ENCODE measurements at places on chromosomes 2 and 18.
A peak's percentile ranks its signal among the peaks of the same experiment; 100 is the strongest.

DNA sequence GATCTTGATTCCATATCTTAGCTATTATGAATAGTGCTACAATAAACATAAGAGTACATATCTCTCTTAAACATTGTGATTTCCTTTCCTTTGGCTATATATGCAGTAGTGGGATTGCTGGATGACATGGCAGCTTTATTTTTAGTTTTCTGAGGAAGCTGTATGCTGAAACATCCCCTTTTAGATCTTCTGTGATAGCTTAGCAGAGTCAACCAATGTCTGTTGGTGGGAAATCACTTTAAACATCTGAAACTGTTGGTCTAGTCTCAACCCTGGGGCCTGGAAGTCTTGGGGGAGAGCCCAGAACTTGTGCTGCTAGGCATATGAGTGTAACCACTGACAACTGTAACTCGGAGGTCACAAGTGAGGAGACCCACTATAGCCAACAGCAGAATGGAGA, 378.6 kb upstream of the SLC14A2 start:
- no peak for DNase-seq

DNA sequence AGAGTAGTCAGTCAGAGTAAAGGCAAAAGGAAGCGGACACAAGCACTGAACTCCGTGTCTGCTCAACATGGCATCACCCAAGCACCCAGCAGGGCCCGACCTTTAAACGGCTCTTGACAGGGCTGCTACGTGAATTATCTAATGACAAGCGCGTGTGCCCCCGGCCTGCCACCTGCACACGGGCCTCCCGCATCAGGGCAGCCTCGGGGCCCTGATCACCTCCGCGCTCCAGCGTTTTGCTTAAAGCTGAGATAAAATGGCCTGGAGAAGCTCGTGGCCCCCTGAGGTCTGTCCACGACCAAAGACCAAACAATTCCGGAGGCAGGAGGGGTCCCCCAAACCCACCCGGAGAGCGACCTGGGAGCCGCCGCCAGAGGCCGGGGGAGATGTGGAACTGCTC, 376 bp downstream of the NDUFA10 start:
- DNase-seq: no peak

DNA sequence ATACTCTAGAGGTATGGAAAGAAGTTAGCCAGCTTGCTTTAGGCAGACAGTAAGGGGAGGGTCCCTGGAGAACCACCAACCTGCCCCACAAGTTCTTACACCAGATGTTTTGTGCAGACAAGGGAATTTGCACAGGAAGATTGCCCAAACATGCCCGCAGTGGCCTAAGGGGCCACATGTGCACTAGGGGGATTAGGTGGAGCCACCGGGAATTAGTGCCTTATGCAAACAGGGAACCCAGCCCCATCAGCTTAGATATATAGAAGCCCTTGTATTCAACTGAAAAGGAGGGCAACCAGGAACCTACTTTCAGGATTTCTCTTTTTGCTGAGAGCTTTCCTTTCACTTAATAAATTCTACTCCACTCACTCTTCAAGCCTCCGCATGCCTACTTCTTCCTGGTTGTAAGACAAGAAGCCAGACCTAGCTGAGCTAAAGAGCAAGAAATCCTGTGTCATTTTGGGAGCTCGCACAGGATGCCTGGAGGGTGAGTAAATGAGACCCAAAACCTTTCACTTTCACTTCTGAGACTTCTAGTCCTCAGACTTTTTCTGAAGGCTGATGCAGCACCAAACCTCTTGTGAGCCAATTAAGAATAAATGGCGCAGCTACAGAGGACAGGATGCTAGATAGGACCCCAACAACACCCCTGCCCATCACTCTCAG, 146.3 kb downstream of the GCA start:
- peak; percentile 3 for DNase-seq

GRCh38 chr18:56423626-56424025, 214.8 kb downstream of the TXNL1 start:
- no peak for DNase-seq

- no peak for DNase-seq
These were observed 494 bp downstream of the HNRNPLL start for GRCh38 chr2:38602136-38602731.

DNA sequence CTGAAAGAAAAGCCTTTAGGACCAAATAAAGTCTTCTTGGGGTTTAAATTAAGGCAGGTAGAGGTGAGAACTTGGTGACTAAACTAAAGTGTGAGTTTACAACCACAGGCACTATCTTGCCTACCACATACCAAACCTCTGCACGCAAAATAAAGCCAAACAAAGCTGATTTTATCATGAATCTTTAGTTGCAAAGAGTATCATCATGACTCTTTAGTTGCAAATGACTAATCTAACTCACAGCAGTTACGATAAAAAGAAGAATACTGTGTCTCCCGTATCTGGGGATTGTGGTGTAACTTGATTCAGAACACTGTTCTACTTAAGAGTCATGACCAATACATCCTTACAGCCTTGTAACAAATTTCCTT, 11.2 kb downstream of the CFAP210 start:
- DNase-seq: no peak

DNA sequence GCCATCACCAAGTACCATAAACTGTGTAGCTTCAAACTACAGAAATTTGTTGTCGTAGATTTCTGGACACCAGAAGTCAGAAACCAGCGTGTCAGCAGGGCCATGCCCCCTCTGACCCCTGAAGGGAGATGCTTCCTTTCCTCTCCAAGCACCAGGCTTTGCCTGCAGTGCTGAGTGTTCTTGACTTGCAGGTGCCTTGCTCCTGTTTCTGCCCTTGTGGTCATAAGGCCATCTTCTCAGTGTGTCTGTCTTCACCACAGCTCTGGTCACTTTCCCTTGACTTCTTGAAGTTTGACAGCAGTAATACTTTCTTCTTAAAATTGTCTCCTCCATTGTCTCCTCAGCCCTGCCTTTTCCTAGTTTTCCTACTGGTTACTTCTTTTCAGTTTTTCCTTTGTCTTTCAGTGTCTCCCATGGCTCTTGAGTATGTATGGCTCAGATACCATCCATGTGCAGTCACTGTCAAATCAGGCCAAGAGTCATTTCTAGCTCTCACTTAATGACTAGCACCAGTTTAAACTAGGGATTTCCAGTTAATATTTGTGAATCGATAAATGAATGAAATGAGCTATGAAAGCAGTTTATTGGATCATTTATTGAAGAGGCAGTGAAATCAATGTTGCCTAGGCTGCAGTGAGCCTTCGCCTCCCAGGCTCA, 91.2 kb upstream of the RANBP2 start:
- DNase-seq: no peak

DNA sequence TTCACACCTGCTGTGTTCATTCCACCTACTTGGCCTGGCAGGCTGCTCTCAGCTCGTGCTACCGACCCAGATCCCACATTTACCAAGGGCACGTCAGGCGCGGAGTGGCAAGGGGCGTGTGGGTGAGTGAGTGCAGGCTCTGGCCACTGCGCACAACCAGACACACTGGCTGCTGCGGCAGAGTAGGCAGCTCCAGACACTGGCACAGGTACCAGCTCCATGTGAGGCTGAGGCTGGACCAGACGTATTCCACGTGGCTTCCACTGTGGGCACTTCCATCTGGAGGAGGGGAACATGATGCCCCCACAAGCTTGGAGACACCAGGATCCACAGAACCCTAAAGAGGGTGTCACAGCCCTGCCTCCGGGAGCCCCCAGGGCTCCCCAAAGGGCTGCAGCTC, 74.6 kb upstream of the ZNF804A start:
- no peak for DNase-seq

DNA sequence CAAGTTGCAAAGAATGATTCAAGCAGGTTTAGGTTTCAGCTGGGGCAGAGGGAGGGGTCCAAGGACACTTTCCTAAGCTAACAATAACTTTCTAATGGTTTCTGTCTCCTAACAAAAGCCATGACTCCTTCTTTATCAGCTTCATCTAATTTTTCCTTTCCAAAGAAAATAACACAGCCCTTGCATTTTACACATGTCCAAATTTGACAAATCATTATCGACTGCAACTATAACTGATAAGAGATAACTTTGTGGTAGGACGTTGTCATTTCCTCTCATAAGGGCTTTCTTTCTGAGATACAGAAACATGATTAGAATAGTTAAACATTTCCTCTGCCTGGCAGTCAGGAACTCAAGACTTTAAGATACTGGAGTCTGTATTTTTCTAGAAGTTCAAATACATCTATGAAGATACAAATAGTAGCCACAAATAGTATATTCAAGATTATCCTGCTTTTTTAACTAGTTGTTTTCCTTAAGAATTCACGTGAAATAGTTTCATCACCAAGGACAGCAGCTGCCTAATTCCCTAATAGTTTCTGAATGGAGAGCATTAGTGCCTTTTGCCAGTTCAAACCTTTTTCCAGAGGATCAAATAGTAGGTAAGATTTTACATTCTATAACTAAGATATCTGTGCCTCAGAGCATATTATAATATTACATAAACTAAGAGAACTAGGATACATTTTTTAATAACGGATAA, 263.2 kb downstream of the EXOC6B start:
- peak; percentile 66 for DNase-seq

DNA sequence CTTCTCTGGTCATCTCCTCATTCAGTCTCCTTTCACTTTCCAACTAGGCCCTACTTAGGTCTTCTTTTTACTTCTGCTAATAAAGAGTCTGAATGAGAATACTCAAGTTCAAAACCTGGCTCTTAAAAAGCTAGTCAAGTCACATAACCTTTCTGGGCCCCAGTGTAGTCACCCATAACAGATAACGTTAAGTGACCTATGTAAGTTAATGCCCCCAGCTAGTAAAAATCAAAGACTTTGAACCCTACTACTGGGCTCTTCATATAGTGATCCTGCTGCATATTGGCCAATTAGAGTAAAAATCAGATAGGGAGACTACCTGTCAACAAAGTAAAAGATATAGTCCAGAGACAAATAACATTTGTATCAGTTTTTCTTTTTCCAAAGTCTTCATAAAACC, 17.7 kb downstream of the ARL5A start:
- DNase-seq: no peak

DNA sequence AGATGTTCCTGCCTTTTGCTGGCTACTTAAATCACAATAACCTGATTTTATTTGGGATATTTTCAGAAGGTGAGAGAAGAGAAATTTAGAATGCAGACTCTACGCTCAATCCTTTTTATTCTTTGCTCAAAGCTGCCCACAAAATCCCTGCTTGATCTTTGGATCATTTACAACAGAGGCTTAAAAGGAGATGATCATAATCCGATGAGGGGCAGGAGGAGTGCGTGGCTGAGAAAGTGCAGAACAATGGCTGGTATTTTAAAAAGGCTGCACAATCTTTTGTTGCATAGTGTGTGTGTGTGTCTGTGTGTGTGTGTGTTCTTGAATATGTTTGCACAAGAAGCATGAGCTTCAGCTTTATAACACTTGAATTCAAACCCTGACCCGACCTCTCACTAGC, 256.3 kb upstream of the MYT1L start:
- no peak for DNase-seq

DNA sequence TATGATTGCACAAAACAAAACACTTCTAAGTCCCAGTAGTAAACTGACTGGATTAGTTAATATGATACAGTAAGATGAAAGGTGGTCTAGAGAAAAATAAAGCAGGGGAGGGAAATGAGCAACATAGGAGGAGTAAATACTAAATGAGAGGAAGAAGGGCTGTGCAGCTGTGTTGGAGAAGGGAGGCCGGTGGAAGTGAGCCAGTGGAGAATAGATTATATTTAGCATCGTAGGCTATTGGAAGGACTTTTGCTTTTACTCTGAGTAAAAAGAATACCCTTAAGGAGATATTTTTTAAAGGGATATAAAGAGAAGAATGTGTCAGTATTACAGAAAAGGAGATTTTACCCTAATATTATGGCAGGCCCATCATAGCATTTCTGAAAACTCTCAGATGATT, 12.7 kb downstream of the WDR75 start:
- DNase-seq: no peak

DNA sequence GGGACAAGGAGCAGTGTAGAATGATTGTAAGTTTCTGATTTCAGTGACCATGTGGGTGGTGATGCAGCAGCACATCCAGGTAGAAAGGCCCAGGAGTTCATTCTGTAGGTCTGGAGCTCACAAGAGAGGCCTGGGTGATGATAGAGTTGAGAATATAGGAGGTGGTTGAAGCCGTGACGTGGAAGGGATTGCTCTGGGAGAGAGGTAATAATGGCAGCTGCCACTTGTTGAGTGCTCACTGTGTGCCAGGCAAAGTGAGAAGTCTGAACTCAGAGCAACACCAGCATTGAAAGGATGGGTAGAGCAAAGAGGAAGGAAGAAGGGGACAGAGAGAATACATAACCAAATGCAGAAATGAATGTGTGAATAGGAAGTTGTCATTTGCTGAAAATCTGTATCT, 3.3 kb downstream of the TTLL4 start:
- DNase-seq: no peak

DNA sequence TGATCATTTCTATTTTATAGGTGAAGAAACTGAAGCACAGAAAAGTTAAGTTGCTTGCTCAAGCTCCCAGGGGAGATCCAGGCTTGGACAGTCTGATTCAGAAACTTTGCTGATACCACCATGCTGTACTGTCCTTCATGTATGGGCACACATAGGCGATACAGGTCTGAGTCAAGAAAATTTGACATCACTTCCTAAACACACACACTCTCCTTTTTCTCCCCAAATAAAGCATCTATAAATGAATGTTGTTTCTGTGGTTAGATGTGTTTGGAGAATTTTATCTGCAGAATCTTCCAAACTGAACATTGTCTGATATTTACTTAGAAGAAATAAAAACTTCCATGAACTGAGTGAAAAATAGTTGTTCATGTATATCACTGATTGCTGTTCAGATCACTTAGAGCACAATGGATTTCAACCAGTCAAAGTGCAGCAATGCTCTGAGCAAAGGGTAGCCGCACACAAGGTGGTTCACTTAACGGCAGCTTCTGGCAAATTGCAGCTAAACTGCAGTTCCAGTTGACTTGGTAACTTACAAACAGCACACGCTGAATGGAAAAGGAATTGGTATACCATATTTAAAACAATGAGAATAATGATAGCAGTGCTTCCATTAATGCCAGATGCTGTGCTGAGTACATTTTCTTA, 10.0 kb upstream of the AGFG1 start:
- no peak for DNase-seq

DNA sequence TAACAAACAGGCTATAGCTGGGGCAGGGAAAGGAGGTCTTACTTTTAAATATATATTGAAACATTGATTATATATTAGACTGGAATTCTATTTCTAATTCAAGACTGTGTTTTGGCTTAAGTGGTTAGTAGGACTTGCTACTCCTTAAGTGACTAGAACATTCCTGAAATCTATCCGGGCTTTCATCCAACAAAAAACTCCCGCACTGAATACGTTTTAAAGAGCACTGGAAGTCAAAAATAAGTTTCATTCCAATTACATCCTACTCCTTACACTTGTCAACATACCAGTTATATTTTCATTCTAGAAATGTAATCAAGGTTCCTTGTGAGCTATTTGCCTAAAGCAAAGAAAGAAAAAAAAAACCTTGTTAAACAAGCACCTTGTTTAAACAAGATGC, 204.6 kb downstream of the SP3 start:
- no peak for DNase-seq

GRCh38 chr2:41764919-41765318, 282.9 kb upstream of the PKDCC start:
- DNase-seq: no peak

GRCh38 chr2:127901339-127902056, 15.7 kb upstream of the AMMECR1L start:
- DNase-seq: no peak

GRCh38 chr18:38843291-38843690, 1277.7 kb upstream of the CELF4 start:
- DNase-seq: no peak

All from NCI-H226 (cell line).